ENCODE measurements at places on chromosomes 5 and 9.

- DNase-seq = no peak
Measured at GRCh38 chr5:54756796-54757402, 228.5 kb downstream of the ESM1 start.

DNA sequence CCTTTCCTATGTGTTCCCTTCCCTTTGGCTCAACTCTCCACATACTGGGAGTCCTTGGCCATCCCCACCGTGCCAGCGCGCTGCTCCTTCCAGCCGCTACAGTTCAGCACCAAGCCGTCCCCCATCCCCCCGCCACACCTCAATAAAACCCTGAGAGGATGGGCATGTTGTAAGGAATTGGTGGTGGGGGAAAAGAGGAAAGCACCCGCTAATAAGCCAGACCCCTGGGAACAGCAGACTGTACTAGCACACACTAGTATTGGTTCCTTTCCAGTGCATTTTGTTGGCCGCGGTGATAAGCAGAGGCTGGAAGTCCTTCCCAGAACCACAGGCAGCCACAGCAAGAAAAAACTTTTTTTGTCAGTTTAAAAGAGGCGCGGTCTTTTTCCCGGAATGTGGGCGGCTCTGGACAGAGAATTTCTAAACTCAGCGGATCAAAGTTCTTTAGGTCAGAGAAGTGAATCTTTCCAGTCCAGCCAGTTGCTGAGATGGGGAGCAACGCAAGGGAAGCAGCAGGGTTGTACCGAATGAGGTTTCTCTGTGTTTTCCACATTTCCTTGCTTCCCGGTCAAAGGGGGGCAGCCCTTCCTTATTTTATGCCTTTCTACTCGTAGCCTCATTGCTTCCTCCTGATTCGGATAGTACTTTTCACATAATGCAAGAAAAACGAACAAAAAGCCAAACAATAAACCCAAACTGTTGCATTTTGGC is 2.1 kb downstream of the CHSY3 start:
- no peak for DNase-seq

GRCh38 chr9:33011831-33012230 is 10.4 kb upstream of the APTX start:
- DNase-seq = no peak

GRCh38 chr5:159864885-159865691 is 51.2 kb upstream of the ADRA1B start:
- DNase-seq = no peak

DNA sequence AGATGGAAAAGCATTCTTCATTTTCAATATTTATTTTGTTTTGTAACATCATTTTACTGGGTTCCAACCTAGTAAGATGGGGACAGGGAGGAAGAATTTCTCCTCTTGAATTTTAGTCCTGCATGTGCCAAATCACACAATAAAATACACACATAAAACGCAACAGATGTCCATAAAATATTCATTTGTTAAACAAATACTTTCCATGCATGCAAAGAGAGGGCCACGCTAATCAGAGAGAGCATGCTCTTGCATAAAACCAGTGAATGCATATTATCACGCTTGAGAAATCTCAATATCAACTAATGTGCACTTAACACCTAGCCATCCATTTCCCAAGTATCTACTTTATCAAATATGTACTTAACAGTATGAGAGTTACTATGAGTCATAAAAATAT is 212.6 kb upstream of the TARS1 start:
- no peak for DNase-seq

DNA sequence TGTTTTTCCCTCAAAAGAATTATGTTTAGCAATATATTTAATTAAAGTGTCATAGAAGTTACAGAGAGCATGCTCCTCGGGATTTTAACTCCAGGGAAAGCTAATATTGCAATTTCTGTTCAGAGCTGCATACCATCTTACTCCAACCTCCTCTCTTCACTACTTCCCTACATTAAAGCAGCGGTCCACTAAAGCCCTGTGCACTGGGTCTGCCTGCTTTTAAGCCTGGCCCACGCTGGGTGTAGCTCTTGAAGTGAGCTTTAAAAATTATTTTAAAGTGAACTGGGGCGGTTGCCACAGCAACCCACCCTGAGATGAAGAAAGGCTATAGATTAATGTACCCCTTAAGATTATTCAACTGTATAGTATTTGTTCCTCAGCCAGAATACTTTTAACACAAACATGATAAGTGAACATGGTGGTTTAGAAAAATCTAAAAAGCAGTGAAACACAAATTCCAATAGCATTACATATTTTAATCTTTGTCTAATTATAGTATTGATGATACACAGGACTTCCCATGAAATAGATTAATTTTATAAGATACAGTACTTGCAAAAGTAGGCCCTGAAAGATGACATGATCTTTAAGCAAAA is 3.9 kb upstream of the MEF2C start:
- no peak for DNase-seq

GRCh38 chr5:15286650-15287049 is 213.3 kb upstream of the FBXL7 start:
- DNase-seq = no peak

GRCh38 chr5:151733358-151734063 is 24.9 kb downstream of the ATOX1 start:
- DNase-seq = no peak

DNA sequence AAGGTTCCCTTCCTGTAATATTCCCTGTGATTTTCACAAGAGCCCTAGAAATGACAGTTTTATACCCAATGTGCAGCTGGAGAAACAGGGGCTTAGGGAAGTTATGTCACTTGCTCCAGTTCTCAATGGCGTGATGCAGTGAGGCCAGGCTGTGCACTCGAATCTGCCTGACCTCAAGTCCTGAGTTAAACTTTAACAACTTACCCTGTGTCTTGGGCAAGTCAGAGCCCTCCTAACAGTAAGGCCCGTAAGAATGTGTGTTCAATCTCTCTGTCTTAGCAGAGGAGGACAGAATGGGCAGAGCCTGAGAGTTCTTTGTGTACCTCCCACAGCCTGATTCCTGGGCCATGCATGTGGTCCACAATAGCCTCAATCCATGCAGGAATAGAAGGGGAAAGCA is 181.1 kb downstream of the TRIM32 start:
- no peak for DNase-seq

DNA sequence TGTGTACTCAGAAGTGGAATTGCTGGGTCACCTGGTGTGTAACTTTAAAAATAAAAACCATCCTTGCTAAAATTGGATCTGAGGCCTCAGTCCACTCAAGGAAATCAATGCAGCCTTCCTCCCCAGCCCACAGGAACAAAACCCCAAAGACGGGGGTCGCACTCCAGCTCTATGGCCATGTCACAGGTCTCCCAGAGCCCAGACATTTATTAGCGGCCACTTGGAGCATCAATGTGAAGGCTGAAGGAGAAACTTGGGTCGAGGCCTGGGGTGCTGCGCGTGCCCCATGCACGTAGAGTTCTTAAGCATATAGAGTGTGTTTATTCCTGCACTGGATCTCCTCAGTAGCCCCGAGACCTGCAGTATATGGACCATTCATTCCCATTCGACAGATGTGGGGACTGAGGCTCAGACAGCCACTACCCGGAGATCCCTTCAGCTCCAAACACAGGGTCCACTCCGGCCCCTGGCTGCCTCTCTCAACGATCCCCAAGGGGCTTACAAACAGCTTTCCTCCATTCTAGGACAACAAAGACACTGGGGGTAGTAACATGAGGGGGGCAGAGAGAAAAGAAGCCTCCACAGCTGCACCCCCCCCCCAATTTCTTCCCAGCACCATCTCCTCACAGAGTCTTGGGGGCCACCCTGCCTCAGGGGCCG is 14.3 kb upstream of the OLFM1 start:
- DNase-seq = no peak

GRCh38 chr5:167969998-167970397 is 321.4 kb upstream of the WWC1 start:
- no peak for DNase-seq

DNA sequence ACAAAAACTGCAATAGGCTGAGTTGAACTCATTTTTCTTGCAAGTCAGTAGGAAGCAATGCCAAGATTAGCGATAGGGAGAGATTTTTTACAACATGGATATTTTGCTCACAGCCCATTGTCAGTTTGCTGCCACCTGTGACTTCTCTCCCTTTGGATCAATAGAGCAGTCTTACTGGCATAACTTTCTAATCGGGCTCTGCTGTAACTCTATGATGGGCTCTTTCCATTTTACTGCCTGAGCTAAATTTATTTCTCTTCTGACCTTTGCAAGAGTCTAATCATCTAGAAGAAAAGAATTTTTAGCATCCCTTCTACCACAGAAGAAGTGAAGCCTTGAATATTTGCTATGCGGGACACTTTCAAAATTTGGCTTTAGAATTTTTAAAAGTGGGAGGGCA is 53.6 kb upstream of the SGCD start:
- DNase-seq = no peak

GRCh38 chr5:170635706-170636105 is 131.9 kb downstream of the KCNIP1 start:
- no peak for DNase-seq

DNA sequence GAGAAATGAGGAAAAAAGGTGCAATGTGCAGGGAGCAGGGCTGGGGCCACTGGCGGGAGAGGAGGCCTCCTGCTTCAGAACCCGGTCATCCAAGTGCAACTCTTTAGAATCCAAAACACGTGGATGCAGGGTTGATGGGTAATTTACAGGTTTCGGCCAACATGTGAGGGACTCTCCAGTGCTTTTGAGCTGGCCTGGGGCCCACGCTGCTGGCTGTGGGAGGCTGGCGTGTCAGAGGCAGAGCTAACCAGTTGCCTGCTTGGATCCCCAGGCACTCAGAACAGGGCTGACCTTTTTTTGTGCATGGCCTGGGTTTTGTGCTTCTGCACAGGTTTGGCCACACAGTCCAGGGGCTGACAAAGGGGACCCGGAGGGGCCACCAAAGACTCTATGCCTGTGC is 61.6 kb downstream of the GADD45G start:
- no peak for DNase-seq

GRCh38 chr5:22710660-22711059 is 142.5 kb downstream of the CDH12 start:
- DNase-seq = no peak

DNA sequence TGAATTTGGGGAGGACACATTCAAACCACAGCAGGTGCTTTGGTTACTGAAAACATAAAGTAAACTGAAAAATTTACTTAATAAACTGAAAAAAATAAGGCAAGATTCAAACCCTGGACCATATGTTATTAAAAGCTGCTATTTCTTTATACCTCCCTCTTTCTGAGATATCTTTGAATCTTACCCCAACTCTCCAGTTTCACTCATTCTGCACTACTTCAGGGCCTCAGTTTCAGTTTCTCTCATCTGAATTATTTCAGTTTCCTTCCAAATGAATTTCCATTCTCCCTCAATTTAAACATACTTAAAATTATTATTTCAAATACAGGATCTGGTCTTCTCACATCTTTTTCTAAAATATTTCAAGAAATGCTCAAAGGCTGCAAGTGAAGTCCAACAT is 4.9 kb upstream of the OXCT1 start:
- no peak for DNase-seq

Measured in glomerular endothelial cell (primary cell).